ENCODE measurements at places on chromosomes 2 and 18.
A peak's percentile ranks its signal among the peaks of the same experiment; 100 is the strongest.

- no peak for DNase-seq
Measured at GRCh38 chr2:232393556-232393955, 13.1 kb upstream of the ALPG start.

DNA sequence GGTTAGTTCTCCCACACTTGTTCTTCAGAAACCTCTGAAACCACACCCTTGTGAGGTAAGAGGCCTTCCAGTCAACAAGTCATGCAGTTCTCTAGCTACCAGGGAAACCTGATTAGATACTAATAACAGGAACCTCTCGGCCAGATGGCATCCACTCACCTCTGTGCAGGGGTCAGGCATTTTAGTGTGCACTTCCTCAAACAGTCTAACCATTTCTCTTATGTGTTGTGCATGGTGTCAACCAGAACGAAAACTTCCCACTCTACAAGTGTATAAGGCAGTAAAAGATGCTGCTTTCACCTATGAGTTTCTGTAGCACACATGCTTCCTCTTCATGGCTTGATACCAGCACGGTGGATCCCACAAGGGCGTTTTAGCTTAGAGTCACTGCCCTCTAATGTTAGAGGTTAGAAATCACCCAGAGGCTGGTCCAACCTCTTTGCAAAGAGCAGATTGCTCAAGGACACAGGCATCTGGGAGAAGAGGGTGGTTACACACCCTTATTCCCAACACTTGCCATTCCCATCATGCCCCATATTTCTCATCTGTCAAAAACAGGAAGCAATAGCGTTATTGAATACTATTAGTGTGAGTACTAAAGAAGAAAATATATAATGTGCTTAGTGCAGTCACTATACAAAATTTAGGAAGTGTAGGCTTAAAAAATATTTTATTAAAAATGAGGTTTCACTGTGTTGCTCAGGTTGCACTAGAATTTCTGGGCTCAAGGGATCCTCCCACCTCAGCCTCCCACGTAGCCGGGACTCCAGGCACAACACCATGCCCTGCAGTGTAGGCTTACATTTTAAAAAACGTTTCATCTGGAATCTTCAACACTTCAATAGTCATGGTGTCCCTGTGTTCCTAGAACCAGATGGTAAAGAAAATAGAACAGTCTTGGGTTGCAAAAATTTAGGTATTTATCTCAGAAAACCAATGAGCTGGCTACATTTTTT, 34.5 kb upstream of the RAB31 start:
- DNase-seq = peak; percentile 39

DNA sequence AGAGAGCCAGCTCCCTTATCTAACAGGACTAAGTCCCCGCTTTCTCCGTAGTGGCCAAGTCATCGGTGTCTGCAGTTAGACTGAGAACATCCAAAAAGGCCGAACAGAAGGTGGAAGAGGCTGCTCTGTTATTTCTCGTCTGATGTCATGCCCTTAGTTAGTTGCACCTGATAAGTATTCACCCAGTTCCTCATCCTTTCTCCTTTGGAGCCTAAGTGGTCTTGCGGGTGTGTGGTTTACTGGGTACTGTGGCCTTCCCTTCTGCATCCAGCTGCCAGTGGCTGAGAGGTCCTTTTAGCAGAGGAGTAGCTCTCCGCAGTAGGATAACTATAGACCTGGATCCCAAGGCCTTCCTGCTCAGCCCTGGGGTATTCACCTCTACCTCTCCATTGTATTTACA, 211.6 kb downstream of the BCL2 start:
- no peak for DNase-seq

- no peak for DNase-seq
Measured at GRCh38 chr2:102082571-102083392, 59.8 kb upstream of the IL1R1 start.

- no peak for DNase-seq
Measured at GRCh38 chr2:99545066-99545465, 55.2 kb upstream of the REV1 start.

DNA sequence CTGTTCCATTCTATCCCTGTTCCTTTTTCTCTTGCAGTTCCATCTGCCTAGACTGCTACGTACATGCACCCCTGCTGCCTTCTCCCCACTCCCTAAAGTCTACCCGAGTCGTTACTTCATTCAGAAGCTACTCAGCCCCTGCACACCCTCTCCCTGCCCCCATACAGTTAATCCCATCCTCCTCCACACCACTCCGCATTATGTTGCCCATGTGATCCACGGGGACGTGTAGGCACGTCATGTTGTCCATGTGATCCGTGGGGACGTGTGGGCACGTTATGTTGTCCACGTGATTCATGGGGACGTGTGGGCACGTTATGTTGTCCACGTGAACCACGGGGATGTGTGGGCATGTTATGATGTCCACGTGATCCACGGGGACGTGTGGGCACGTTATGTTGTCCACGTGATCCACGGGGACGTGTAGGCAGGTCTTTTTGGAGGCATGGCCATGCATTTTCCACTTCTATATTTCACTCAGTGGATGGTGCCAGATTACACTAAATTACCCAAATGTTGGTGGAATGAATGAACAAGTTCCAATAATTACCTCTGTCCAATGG, 299.5 kb downstream of the DCDC2C start:
- no peak for DNase-seq

DNA sequence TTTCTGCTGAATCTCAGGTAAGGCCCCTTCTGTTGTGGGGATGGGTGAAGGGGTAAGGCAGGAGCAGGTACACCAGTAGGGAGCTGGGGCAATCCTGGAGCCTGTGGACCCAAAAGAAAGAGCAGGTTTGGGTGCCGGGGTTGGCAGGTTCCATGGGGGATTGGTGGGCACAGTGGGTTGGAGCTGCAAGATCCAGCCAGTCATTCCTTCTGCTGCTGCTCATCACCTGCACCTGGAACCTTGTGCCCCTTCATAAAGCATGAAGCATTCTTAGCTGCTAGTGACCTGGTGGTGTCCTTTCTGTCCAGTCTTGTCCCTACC, 24.9 kb downstream of the FHOD3 start:
- no peak for DNase-seq

- no peak for DNase-seq
Measured at GRCh38 chr2:240931319-240931949, 25.3 kb downstream of the CROCC2 start.

- DNase-seq = no peak
Measured at GRCh38 chr2:169743549-169743948, 9.9 kb downstream of the KLHL23 start.

DNA sequence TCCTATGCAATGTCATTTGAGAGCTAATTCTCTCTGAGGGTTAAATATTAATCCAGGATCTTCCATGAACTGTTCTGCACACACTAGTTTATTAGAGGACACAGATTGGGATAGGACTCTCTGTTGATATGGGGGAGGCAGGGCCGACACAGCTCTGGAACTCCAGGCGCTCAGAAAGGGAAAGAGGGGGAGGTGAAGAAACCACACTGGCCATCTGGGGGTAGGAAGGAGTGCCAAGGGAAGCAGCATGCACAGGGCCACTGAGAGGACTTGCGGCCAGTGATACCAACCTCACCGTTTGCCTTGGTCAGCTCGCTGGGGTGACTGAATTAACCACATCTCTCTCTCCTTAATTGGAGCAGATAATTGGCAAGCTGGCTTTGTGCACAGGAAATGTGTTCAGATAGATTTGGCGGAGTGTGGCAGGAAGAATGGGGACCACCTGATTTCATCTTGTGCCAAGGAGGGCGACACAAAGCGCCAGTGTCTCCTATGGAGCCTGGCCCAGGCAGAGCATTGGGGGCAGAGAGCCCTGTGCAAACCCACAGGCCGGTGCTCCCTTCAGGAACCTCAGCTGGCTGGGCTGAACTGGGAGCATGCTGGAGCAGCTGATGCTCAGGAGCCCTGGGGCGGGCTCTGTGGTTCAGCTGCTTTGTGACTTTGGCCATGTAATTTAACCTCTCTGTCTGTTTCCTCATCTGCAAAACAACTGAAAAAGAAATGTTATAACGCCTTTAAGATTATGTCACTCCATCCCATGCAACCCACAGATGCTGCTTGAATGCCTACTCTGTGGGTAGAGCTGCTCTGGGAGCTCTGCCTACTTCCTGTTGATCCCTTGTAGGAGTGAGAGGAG, 114.7 kb upstream of the STON1 start:
- no peak for DNase-seq

DNA sequence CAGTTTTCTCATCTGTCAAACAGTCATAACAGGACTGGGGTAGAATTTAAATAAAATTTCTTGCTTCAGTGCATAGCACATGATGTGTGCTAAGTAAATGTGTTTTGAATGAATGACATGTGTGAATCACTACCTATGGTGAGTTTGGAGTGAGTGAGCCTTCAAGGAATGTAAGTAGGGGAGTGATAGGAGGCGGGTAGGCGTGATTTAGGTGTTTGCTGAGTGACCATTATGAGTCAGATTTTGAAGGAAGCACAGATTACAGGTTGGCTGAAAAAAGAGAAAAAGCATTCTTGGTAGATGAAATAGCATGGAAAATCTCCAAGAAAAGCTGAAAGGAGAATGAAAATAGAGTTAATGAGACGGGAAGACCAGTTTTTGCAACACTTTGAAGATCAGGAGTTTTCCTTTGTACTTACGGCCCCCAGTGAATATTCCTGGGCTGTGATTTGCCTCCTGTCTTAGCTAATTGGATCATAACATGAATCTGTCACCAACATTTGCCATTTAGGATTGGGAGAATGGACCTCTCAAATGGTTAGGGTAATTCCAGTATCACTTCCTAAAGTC, 136.9 kb upstream of the GATA6 start:
- DNase-seq = no peak

- no peak for DNase-seq
Measured at GRCh38 chr2:28252311-28252710, 140.3 kb upstream of the FOSL2 start.

DNA sequence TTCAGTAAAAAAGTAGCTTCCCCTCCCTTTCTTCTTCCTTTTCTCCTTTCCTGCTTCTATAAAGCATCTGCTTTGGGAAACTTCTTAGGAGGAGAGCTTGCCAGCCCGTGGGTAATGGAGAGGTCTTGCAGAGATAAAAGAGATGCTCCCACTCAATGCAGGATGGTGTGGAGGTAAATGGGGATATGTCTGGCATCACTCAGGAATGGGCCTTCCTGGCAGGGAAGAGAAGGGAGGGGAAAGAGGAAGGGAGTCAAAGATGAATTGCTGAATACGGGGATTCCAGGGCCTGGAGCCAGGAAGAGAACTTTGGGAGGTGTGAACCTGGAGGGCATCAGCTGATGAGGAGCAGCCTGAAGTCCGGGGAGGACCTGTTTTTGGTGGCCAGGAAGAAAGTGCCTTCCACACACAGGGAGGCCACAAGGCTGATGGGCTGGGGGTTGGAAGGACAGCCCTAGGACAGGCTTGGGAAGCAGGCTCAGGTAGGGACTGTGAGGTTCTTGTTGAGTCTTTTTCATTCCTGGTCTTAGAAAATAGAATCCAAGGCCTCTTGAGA, 25.2 kb downstream of the IL1B start:
- no peak for DNase-seq

DNA sequence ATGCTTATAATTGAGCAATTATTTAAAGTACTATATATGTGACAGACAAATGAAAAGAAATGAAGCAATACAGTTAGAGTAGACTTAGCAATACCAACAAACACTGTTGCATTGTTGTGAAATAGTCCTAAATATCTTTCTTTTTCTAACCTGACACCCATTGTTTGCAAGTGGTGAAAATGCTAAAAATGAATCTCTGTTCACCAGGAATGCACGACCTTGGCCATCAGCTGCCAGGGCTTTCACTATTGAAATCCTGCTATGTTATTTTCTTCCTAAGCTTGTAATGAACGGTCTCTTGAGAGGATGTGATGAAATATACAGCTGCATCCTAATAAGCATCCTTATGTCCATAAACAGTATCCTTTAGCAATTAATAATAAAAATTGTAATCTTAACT, 136.2 kb upstream of the MGAT5 start:
- no peak for DNase-seq

GRCh38 chr2:74979844-74980243, 21.4 kb downstream of the POLE4 start:
- DNase-seq = no peak

GRCh38 chr2:49165662-49166061, 11.3 kb upstream of the FSHR start:
- no peak for DNase-seq

DNA sequence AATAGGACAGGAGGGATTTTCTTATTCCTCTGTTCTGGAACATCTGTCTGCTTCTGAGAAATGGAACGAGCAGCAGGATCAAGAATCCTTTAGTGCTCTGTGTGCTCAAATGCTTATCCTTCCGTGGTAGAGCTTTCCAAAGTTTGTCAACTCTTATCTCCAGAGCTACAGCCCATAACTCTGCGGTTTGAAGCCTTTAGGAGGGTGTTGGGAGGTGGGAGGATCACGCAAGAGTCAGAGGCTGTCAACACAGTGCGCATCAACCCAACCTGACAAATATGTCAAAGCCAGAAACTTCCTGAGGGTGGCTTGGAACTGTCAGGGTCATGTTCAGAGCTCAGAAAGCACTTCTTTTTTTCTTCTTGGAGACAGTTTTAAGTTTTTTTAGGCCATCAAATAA, 95.9 kb downstream of the CRIM1 start:
- DNase-seq = no peak

GRCh38 chr18:39389800-39390379, 1824.3 kb upstream of the CELF4 start:
- DNase-seq = no peak

- no peak for DNase-seq
Measured at GRCh38 chr18:40222776-40223175, 1732.3 kb upstream of the PIK3C3 start.

DNA sequence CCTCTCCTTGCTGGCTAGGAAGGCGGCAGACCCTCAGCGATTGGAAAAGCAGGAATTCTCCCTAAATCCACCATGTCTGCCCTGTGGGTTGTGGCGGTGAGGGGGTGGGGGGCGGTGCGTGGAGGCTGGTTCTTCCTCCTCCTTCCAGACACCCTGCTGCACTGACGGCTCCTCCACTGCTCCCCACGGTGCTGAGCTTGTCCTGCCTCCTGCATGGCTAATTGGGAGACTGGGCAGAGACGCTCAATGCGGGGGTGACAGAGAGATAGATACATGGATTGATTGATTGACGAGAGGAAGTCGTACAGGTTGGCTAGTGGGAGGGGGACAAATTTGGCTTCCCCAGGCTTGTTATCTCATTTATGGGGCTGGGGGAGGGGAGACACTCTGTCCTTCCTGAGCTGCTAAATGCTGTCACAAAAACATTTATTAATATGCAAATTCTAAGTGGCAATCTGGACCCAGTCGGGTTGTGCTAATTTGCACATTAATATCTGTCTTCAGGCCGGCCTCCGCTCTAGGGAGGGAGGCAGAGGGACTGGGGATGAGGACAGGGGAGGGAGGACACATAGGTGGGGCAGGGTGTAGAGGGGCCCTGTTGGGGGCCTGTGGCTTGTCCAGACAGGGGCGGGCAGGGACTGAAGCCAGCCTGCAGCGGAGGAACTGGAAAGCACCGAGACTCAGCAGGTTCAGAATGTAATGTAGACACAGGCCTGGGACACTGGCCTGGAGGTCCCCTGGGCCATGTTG, 181.6 kb downstream of the CELF4 start:
- no peak for DNase-seq

- DNase-seq = no peak
Measured at GRCh38 chr18:25033747-25034471, 318.1 kb downstream of the ZNF521 start.

GRCh38 chr2:30800159-30800558, 7.1 kb downstream of the CAPN13 start:
- no peak for DNase-seq
